Activated CD4-positive, alpha-beta T cell treated with anti-CD3 and anti-CD28 coated beads for 4 hours (primary cell): ENCODE measurements at places on chromosomes 3 and 15.

DNA sequence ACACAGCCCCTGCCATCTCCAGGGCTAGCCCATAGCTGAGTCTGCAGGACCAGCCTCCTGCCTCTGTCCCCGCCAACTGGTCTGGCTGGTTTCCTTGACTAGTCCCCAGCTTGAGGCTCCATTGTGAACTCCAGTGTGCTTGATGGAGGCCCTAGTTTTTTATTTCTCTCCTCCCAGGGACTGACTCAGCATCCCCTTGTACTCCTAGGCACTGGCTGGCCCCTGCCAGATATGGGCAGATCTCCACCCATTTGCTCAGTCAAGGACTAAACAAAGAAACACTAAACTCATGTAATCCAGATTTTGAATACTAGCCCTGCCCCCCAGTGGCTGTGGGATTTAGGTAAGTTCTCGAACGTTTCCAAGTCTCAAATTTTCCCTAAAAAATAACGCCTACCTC, 415.4 kb upstream of the RORA start:
- DNase-seq = no peak

DNA sequence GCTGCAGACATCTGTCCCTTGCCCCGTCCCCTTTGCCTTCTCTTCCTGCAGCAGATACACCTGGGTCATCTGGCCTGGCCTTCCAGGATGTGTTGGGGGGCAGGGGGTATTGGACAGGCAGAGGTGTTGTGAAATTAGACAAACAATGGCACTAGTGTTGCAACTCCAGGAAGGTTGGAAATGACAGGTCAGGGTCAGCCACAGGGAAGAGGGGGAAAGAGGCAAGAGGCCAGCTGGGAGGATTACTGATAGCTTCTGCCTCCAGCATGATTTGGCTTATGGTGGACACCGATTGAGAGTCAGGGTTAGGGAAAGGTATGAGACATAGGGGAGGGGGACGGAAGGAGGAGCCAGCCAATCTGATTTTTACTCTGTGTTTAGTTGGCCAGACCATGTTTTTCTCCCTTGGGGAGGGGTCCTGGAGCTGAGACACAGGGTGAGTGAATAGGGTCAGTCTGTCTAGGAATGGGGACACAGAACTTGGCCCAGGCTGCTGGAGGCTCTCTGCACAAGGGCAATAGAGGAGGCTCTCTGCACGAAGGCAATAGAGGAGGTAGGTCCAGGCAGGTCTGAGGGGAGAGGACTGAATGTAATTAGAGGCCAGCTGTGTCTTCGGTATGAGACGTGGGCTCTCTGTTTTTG, 3.4 kb upstream of the ATP2B2 start:
- no peak for DNase-seq

DNA sequence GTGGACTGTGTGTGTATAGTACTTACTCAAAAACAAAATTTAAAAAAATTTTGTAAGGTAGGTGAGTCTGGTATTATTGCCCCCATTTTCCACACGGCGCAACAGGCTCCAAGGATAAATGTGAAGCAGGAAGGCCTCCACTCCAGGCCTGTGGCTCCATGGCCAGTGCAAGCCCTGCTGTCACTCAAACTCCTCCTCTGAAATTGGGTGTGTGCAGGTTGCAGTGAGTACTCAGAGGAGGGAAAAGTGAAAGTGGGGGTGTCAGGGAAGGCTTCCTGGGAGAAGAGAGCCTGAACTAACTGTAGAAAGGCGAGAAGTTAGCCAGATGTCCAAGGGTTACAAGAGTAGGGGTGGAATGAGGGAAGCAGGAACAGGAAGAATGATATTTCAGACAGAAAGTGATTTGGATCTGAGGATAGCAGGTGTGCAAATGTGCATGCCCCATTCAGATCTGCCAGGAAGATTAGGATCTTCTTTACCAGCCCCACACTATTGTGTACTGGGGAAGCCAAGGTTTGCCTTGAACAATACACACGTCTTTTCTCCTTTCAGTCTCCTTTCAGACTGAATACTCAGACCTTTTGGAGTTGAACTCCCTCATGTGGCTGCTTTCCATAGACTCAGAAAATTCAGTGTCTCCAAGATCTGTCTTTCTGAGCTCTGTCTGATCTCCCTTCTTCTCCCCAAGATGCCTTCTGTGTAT, 48.7 kb upstream of the RYK start:
- no peak for DNase-seq

- no peak for DNase-seq
Measured at GRCh38 chr3:139540651-139541531, 1.3 kb upstream of the RBP1 start.

DNA sequence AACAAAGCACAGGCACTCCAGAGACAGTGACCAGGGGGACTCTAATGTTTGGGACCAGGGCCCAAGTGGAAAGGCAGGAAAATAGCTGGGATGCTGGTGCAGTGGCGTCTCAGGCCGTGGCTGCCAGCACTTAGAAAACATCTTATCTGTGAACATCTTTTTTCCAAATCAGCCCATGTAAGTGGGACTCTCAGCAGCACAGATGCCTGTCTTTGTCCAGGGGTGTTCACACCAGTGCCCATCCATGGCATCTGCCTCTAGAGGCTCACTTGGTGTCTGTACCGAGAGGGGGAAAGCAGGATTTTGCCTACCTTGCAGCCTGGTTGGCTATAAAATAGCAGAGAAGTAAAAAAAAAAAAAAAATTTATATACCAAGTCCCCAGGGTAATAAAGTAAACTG, 26.7 kb downstream of the SLC12A8 start:
- no peak for DNase-seq

- DNase-seq = no peak
Measured at GRCh38 chr15:62241135-62241770, 76.2 kb upstream of the C2CD4B start.

GRCh38 chr15:91678003-91678402, 175.5 kb upstream of the SLCO3A1 start:
- DNase-seq = no peak

DNA sequence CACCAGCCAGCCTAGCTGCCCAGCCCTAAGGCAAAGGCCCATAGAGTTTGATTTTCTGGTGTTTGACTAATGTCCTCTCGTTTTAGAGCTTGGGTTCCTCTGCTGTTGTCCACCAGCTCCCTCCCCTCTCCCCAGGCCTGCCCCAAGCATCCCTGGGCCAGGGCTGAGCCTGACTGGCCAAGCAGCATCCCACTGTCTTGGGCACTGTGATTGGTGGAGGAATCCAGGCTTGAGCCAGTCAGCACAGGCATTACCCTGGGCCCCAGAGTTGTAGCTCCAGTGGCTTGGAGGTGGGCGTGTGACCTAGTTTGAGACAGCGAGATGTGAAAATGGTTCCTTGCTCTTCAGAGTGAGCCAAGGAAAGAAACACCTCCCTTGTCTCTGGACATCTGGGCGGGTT, 155.3 kb upstream of the MEF2A start:
- DNase-seq = no peak

GRCh38 chr3:132286035-132286434, 31.2 kb upstream of the ACP3 start:
- DNase-seq = no peak

DNA sequence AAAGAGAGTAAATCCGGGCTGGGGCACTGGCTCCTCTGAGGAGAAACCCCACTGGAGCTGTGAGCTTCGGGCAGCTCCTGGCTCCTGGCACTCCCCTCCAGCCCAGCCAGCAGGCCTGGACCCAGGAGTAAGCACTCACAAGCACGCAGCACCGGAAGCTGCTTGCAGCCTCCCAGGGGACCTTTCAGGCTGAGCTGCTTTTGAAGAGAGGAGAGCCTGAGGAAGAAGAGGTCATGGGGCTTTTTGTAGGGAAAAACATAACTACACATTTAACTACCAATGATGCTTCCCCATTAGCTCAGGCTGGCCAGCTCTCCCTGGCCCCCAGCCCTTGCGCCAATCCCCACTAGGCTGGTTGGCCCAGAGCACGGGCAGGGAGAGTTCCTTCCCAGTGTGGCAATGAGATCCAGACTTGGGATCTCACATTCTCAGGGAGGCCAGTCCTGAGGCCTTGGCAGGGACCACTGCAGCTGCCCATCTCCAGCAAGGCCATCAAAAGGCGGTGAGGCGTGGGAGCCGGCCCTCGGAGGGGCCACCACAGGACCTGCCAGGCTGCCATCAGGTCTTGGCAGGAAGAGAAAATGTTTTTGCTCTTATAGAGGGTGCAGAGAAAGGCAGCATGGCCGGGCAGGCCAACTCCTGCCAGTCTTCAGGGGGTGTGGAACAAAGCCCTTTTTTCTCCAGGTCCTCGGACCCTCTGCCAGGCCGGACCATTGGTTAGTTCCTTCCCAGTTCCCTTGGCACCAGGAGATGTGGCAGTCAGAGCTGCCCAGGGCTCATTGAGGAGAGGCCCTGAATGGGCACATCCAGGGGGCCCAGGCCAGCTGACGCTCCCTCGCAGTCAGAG, 41.5 kb upstream of the MFGE8 start:
- DNase-seq = no peak

DNA sequence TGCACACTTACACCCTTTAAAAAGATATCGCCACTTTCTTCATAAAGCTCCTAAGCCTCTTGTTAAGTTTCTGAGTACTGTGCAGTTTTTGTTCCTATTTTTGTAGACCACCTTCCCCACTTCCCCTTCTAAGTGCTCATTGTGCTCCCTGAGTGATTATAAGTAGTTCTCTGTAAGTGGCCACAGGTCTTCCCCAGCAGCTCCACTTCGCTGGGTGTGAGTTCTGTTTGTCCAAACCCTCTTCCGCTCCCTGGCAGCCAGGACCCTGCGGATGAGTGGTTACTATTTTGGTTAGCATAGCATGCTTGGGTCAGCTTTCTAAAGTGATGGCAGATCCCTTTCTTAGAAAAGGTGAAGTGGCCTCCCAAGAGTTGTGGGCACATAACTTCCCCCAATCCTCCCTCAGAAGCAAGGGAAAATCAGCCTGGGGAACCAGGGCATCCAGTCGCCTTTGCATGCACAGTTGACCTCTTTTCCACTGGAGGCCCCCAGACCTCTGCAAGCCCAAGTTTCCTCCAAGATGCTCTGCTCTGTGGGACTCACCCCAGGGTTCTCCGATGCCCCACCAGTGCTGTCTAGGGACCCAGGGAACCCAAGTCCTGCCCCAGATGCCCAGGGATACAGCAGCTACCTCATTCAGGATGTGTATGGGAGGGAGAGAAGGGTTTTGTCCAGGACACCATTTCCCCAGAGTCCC, 69.6 kb downstream of the ATP10A start:
- no peak for DNase-seq

DNA sequence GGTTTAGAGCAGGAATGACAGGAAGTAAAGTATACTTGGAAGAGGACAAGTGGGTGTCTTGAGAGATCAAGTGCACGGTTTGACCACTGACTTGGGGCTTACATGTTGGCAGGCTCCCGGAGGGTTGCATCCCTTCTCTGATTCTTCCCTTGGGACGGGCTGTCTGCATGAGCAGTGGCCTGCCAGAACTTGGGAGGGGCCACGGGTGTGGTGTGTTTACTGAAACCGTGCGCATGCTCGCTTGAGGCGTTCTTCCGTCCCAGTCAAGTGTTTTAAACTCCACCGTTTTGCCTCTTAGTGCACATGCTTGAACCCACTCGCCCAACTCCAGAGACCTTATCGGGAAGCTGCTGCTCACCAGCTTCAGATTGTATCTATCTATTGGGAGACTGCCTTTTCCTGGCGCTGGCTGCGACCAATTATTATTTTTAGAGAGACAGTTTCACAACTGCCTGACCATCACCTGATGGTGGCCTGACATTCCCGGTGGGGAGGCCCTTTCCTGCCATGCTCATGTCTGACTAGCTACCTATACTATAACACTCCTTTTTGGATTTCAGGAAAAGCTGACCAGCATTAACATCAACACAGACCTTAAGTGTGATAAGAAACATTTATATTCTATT, 14.9 kb upstream of the C3orf22 start:
- DNase-seq = no peak

GRCh38 chr15:84804005-84804900, 12.9 kb upstream of the ALPK3 start:
- DNase-seq = no peak

DNA sequence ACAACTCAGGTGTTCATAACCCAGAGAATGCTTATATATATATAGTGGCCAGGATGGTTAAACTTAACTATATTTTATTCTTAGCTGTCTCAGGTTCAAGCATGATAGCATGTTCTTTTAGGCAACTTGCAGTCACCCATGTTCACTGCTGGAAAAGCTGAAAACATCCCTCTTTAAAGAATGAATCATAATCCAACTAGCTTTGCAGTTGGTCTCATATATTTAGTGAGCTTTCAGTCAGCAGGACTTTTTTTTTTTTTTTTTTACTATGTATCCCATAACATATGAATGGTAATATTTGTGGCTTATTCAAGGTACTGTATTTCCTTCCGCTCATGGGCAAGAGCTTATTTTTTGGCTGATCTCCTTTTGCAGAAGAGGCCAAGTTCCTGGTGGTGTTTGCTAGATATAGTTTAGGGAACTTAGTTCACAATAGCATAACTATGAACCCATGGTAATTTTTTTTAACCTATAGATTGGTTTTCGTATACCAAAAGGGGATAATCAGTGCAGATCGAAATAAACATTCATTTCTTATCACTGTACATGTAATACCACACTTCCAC, 77.6 kb downstream of the CMSS1 start:
- DNase-seq = no peak

DNA sequence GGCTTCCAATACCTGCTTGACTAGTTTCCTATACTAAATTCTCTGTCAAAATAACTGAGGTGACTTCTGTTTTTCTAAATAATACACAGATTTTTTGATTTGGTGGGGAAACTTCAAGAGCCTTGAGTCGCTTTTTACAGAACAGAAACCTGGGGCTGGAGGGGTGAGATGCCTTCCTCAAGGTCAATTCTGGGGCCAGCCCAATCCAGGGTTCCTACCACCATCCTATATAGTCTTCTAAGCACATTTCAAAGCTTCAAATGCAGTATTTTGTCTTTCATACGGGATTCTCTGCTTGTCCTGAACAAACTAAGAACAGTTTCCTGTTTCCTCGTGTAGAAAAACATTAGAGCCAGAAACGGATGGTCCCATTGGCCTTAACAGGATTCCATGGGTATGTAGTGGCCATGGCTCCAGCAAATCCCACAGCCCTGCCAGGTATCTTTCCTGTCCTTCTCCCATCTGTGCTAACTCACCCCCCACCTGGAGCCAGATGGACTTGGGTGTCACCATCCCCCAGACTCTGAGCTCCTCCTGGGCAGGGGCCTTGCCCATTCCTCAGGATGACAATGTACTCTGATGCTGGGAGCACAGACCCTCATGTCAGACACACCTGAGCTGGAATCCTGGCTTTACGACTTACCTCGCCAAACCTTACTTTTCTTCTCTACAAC, 146.9 kb downstream of the KLF13 start:
- no peak for DNase-seq

DNA sequence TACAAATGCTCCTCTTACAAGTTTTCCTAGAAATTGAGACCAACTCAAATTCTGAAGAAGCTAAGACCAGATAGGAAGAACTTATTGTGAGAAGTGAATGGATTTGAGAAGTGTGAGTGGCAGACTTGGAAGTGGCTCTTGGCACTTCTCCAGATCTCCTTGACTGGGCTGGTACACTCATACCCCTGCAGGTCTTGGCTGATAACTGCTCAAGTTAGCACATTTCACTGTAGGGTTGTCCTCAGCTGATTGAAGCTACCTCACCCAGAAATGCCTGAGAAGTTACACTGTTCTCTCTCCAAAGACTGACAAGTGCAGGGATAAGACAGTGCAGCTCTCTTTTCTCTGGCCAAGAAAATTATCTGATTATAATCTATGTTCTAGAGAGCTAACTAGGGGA, 16.5 kb upstream of the CLDN1 start:
- no peak for DNase-seq

GRCh38 chr3:185207481-185207880, 46.4 kb downstream of the EHHADH start:
- no peak for DNase-seq
